ENCODE measurements at places on chromosomes 4 and X. TPM values are rescaled to one million over a fixed set of nuclear protein-coding genes. Genes with fewer than 3 reads are reported as not detected.

DNA sequence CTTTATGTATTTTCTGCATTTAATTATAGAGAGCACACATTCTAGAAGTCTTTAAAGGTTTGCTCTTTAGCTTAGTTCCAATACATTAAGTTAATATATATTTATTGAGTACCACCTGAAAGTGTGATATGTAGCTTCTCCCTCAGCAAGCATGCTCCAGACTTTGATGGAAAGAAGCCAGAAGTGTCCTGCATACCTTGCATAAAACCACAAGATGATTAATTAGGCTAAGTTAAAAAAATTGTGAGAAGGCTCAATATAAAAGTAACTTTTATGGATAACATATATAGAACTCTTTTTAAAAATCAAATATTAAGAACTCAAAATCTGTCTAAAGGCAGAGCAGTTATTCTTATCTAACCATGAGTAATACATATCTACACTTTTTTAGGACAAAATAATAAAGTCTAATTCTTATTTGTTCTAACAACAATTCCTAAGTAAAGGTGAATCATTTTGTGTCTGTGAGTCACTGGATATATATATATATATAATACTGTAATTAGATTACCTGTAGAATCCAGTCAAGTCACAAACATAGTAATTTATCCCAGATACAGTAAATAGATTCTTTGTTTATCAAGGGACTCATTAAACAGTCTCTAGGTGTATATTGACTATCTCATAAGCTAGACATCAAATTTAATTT lies 51.2 kb downstream of the INTS12 start:
- no peak overlapping the region for H3K27ac ChIP-seq
- no peaks in the 10 kb centered on the region for H3K36me3 ChIP-seq
- DNase-seq: no peak
- no peak overlapping the region for H3K4me3 ChIP-seq
- peaks cover 11% of the 10 kb centered on the region for H3K27me3 ChIP-seq

DNA sequence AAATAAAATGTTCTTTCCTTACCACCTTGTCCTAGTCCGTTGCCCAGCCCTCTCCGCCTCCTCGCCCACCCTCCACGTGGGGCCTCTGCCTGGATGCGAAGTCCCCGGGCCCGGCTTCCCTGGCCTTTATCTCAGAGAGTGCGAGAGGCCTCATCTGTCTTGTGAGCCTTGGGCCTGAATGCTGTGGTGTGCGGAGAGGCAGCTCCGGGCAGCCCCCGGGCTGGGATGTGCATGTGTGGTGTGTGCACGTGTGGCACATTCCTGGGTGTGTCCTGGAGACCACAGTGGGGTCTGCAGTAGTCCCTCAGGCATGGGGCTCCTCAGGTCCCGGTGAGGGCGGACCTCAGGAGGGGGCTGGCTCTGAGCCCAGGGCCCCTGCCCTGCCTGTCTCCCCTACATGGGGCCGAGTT lies 31.4 kb downstream of the DOK7 start:
- no peak for DNase-seq
- no peaks in the 10 kb centered on the region for H3K4me1 ChIP-seq
- H3K27ac ChIP-seq: no peak overlapping the region
- H3K4me3 ChIP-seq: no peak overlapping the region
- H3K27me3 ChIP-seq: peaks cover 11% of the 10 kb centered on the region
- no peaks in the 10 kb centered on the region for H3K36me3 ChIP-seq

DNA sequence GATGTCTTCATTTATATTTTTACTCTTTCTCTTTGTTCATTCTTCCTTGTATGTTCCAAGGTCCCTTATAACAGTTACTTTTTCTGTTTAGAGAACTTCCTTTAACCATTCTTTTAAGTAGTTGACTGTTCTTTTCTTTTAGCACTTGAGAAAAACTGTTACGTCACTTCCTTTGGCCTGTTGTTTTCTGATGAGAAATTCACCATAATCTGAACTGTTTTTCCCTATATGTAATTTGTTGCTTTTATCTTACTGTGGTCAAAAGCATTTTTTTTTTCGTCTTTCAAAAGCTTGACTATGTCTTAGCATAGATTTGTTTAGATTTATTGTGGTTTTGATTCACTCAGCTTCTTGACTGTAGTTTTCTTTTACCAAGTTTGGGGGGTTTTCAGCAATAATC lies 1660.3 kb upstream of the PCDH10 start:
- H3K4me1 ChIP-seq: no peaks in the 10 kb centered on the region
- H3K27me3 ChIP-seq: no peaks in the 10 kb centered on the region
- H3K36me3 ChIP-seq: no peaks in the 10 kb centered on the region
- no peak for DNase-seq
- H3K27ac ChIP-seq: no peak overlapping the region

DNA sequence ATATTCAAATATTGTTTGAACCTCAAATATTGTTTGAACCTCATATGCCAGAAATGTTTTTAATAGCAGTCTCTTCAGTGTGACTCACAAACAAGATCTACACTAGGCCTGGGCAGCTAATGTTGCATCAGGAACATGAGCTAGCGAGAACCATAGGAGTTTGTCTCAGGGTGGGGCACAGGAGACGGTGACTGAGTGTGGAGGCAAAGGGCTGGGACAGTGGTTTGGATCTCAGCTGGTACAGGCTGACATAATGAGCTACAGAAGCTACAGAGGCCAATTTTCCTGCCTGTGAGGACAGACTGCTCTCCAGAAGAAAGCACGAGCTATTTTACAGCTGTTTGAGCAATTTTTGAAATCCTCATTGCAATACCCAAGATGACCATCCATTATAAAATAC lies 224.7 kb downstream of the CENPC start:
- H3K27ac ChIP-seq: no peak overlapping the region
- DNase-seq: no peak
- no peak overlapping the region for H3K4me3 ChIP-seq
- no peaks in the 10 kb centered on the region for H3K36me3 ChIP-seq

DNA sequence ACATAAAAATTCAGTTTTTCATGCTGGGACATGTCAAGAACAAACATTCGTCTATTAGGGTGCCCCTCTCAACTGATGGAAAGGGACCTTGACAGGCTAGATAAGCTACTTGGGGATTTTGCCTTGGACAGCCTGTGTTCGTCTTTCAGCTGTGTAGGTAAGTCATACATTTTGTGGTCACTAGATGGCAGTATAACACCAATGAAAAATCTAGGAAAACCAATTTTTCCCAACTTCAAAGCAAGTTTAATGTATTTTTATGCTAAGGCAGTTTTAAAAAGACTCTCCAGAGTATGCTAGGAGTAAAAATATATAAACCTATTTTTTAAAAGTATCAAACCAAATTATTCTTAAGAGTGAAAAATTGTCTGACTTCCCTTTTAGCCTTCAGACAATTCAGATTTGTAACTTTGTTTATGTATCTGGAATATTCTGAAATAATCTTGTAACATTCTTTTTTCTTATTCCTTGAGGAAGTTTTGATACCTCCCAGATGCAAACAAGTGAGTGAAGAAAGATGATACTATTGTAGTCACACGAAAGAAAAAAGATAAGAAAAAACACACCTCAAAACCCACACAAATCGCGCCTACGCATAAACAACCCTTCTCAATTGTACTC lies 158.3 kb downstream of the CPE start:
- H3K36me3 ChIP-seq: no peaks in the 10 kb centered on the region
- H3K27me3 ChIP-seq: no peaks in the 10 kb centered on the region
- DNase-seq: no peak
- H3K27ac ChIP-seq: no peak overlapping the region
- no peak overlapping the region for H3K4me3 ChIP-seq
- no peaks in the 10 kb centered on the region for H3K4me1 ChIP-seq

Gene CCDC160
- total RNA-seq: 0.14 TPM

DNA sequence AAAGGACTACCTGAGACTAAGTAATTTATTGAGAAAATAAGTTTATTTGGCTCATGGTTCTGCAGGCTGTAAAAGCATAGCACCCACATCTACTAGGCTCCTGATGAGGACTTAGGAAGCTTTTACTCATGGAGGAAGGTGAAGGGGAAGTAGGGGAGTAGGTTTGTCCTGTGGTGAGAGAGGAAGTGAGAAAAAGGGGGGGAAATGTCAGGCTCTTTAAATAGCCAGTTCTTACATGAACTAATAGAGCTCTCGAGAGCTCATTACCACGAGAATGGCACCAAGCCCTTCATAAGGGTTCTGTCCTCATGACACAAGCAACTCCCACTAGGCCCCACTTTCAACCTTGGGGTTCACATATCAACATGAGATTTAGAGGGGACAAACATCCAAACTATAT lies 125.5 kb upstream of the NRK start:
- H3K4me3 ChIP-seq: no peak overlapping the region
- no peaks in the 10 kb centered on the region for H3K27me3 ChIP-seq
- no peak overlapping the region for H3K27ac ChIP-seq
- no peaks in the 10 kb centered on the region for H3K4me1 ChIP-seq
- H3K36me3 ChIP-seq: no peaks in the 10 kb centered on the region
- DNase-seq: no peak
